Fibroblast of lung (primary cell): ENCODE measurements at places on chromosomes 2 and 18.

DNA sequence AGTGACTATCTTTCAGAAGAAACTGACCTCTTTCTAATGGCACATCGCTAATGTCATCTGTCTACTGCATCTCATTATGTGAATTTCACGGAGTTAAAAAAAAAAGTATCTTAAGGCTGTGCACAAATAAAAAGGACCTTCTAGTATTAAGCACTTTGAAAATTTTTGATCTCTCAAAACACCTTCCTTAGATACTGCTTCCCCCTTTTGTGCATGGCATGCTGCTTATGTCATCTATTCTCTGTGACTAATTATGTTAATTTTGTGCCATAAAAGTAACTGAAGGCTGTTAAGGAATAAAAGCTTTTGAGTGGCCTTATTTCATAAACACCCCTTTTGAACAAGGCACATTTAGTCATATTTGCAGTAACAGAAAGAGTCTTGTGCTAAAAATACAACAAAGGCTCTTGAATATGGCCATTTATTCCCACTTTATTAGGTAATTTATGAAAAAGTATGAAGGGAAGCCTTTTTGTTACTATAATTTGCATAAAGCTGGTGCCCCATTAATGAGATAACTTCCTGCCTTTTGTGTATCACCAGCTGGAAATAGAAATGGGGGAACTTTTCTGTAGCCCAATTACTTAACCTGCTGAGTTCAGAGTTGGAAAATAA, 1412.0 kb upstream of the ZEB2 start:
- DNase-seq = peak; percentile 9

- DNase-seq = no peak
Measured at GRCh38 chr2:190186238-190186637, 123.7 kb upstream of the MSTN start.

DNA sequence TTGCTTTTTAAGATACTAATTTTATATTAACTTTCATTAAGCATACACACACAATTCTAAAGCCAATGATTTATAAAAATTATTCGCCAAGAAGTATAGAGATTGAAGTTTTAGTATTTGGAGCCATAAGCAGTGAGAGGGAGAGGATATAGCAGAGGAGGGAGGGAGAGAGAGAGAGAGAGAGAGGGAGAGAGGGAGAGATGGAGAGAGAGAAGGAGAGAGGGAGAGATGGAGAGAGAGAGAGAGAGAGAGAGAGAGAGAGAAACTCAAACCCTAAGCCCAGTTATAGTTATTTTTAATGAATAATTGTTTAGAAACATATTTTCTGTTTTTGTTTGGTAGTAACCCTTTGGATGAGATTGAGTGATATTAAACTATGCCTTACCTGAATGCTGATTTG, 5.3 kb downstream of the TWIST2 start:
- DNase-seq = no peak

GRCh38 chr2:64624862-64625261, 28.9 kb downstream of the SERTAD2 start:
- DNase-seq = no peak
